ENCODE measurements at places on chromosomes 16 and 17. TPM values are rescaled to one million over a fixed set of nuclear protein-coding genes. Genes with fewer than 3 reads are reported as not detected.

DNA sequence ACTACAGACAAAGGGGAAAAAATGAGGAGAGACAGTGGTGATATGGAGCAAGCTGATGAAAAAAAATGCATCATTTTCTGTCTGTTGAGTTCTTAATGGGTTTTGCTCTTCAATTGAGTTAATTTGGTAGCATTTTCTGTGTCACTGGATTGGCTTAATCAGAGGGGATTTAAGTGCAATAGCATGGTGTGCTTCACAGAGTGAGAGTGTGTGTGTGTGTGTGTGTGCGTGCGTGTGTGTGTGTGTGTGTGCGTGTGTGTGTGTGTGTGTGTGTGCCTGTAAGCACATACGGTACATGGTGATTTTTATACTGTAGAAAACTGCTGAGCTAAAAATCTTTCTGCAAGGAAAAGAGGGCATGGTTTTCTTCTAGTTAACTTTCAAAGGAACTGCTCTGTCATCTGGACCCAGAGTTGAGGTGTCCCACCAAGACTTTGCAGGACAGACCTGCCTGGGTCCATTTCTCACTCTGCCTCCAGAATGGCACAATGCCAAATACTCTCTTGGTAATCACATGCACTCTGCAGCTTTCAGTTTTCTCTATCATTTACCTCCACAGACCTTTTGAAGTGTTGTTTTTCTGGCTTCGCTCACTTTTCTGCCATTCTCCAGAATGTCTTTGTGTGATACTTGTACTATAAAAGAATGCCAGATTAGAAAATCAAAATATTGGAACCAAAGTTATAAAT, 952.6 kb upstream of the SOX9 start:
- DNase-seq: no peak

Gene KRT33B
- not detected for total RNA-seq

DNA sequence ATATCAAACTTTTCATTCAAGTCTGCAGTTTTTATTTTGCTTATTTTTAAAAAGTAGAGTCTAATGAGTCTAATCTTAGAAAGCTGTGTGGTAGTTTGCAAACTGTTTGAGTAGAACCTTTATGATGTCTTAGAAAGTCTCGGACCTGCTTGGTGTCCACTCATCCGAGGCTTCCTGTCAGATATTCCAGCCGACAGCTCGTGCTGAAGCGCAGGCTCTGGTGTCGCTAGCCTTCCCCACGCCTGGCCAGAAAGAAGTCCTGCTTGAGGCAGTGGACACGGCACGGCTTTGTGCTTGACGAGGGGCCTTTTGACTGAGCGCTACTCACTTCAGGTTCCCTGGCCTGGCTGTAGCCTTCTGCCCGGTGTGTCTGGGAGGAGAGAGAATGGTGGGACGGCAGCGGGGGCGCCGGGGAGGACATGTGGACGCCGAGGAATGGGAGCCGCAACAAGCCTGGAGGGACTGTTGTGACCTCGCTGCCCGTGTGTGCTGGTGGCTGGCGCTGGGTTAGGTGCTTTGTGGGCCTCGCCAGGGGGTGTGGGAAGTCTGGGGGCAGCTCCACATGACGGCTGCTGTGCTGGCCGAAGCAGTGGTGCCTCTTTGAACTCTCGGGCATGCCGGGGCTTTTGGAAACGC, 33.5 kb downstream of the BANP start:
- DNase-seq: no peak

DNA sequence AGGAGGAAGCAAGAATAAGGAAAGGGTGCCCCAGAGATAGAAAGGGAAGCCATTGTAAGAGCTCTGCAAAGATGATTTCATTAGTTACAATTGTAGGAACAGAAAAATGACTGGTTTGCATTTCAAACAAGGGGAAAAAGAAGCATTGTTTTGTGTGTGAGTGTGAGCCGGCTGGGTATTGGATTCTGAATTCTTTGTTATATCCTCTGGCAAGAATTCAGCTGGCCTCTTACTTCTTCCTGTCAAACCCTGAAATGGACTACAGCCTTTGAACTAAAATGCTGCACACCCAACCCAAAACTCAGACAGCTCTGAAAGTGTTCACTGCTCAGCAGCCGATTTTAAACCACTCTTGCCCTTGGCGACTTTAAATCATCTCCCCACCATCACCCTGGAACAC, 461.3 kb downstream of the PMP22 start:
- DNase-seq: no peak

- DNase-seq: no peak
Measured at GRCh38 chr17:72565758-72566157, 444.9 kb downstream of the SOX9 start.

- no peak for DNase-seq
Measured at GRCh38 chr16:600781-601180, 10.9 kb downstream of the RAB40C start.

GRCh38 chr16:19639986-19640421, 78.0 kb downstream of the KNOP1 start:
- no peak for DNase-seq

Gene JPH3
- 19.1 TPM for total RNA-seq

DNA sequence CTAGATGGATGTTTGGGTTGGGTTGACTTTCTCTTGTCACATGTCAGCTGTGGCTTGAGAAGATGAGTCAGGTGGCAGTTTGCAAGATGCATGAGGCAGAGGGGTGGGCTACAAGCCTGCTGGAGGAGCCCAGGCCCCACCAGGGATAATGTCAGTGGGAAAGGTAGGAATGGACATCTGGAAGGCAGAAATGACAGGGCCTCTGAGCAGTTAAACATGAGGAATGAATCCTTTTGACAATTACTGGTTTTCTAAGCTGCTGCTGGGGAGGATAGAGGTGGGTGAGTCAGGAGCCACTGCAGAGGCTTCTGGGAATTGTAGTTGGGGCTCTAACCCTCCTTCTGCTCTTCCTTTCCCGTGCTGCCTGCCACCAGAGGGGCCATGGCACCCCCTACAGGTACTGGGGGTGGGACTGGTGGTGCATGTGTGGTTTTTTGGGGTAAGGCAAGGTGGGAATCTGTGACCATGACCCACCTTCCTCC, 15.7 kb downstream of the SLC52A1 start:
- DNase-seq: no peak

Gene PRSS21
- not detected for total RNA-seq

- DNase-seq: no peak
Measured at GRCh38 chr16:2915196-2915929, 3.6 kb downstream of the FLYWCH1 start.

DNA sequence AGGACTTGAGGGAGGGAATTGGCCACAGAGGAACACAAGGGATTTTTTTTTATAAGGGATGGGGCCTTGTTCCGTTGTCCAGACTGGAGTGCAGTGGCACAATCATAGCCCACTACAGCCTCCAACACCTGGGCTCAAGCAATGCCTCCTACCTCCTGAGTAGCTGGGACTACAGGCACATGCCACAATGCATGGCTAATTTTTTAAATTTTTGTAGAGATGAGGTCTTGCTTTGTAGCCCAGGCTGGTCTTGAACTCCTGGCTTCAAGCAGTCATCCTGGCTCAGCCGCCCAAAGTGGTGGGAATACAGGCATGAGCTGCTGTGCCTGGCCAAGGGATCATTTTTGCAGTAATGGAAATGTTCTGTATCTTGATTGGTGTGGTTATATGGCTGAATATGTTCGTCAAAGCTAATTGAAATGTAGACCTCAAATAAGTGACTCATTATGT, 56.9 kb downstream of the VMP1 start:
- DNase-seq: no peak

GRCh38 chr16:89860747-89861304, 12.6 kb upstream of the TCF25 start:
- DNase-seq: peak; percentile 81

DNA sequence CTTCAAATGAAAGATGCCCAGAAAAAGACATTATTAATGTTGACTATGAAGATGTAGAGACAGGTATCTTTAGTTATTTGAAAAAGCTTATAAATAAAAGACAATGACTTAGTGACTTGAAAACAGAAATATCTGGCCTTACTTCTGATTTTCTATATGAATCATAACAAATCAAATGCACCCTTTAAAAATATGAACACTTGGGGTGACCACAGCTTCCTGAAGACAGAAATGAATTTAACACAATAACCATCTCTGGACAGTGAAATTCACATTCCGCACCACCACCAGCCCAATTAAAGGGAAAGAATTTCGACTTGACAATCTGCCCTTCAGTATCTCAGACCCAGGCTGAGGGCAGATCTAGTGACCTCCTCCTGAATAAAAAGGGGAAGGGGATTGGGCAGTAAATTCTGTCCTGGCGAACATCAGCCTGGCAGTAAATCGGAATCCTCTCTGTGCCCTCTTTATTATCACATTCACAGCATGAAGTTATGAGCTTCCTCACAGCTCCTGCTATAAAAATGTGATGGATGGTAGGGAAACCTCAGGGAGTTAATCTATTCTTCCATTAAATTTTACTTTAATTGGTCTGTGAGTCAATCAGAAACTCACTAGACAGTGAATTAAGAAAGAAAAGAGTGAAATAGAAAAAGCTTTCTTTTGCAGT, 131.5 kb downstream of the SNX11 start:
- DNase-seq: no peak

Gene TBC1D3K
- total RNA-seq: not detected

Gene CIITA
- total RNA-seq: 0.13 TPM

Gene NUDT21
- 126 TPM for total RNA-seq

DNA sequence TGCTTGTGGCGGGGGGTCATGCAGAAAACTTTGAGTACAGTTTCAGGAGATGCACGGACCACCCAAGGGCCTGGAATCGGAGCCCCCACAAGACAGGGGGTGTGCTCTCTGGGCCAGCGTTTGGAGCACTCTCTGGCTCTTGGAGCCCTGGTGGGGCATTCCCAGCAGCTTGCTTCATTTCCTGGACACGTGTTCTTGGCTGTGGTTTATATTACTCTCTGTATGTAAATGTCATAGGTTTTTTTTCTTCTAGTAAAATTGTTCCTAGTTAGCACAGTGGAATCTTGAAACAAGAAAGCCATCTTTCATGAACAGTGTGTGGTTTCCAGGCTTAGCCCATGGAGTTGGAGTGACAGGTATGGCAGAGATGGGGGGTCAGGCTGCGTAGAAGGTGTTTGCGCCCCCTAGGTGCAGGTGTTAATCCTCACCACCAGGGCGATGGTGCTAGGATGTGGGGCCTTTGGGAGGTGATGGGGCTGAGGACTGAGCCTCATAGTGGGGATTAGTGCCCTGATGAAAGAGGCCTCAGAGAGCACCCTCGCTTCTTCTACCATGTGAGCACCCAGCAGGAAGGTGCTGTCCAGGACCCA, 79.8 kb downstream of the JPH3 start:
- no peak for DNase-seq

DNA sequence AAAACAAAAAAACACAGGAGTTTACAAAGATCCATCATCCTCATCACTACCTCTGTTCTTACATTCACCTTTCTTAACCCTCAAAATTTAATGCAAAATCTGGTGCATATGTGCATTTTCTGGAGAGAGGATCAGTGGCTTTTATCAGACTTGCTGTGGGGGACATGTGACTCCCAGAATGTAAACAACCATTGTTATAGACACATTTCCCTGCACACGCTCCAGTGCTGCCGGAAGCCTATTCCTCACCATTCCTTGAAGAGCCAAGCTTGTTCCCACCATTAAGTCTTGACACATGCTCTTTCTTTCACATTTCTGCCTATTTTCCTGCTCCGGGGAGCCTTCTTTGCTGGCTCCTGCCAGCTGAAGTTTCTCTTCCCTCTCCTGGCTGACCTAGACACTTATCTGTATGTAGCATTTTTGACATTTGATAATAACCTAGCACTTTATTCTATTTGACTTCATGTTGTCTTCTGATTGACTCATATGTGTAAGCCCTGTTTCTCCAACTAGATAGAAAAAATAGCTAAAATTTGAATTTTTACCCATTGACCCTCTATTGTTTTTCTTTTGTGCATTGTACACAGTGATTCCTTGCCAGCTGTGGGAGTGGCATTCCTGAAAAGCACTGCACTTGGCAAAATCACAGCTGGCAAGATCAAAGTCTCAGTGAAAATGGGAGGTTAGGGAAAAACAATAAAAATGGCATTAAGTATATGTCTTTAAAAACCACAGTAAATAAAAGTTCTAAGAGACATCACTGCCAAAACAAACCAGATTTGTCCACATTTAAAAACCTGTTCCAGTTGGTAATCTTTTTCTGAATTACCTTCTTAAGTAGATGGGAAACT, 76.8 kb upstream of the CIBAR2 start:
- no peak for DNase-seq

GRCh38 chr16:23512168-23512695, 1.9 kb upstream of the GGA2 start:
- DNase-seq: no peak

- no peak for DNase-seq
Measured at GRCh38 chr16:12620150-12620549, 183.5 kb downstream of the CPPED1 start.

GRCh38 chr16:31916056-31916488, 42.5 kb downstream of the ZNF267 start:
- no peak for DNase-seq

GRCh38 chr16:51057102-51057793, 93.8 kb downstream of the SALL1 start:
- DNase-seq: no peak

- no peak for DNase-seq
Measured at GRCh38 chr17:65511316-65511715, 50.1 kb downstream of the AXIN2 start.

GRCh38 chr16:85586380-85587104, 26.6 kb upstream of the GSE1 start:
- no peak for DNase-seq

DNA sequence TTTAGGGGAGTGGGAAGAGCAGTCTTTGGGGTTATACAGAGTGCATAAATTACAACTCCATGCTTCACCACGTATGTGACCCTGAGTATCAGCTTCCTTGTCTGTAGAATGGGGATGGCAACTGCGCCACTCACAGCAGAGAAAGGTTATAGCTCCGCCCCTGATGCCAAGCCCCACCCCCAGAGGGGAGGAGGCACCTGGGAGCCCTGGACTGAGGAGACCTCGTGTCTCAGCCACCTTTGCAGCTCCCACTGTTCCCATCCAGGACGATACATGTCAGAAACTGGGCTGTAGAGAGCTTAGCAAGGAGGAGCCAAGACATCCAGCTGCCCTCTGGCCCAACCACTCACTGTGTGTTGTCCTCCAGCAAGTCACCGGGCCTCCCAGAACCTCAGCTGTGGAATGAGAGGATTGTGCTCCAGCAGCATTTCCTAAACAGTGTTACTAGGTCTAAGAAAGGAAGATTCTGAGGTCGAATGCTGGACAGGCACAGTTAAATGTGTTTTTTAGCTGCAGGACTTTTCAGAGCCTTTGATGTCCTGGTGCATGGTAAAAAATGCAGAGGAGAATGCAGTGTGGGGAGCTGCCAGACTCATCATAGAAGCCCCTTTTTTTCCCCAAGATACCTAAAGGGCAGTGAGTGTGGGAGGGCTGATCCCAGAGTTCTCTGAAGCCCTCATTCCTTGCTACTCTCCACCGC, 49.4 kb downstream of the BEAN1 start:
- DNase-seq: no peak

Data from endothelial cell (in vitro differentiated cells).